ENCODE measurements at places on chromosomes 6 and 20. TPM values are rescaled to one million over a fixed set of nuclear protein-coding genes. Genes with fewer than 3 reads are reported as not detected.

DNA sequence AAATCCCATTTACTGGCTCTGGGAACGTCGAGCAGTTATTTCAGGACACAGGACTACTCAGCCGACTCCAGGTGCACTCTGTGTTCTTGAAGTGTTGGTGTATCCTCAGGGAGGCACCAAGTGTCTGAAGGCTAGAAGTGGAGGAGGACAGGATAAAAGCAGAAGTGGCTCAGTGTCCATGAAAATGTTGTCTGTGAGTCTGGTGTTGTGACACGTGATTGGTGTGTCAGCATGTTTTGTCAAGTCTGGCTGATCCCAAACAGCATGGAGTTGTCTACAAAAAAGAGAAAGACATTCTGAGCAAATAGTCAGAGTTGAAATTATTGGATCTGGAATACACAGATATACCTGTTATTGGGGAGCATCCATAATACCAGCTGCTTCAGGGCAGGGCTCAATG is 30.3 kb downstream of the SCGN start:
- DNase-seq = no peak

DNA sequence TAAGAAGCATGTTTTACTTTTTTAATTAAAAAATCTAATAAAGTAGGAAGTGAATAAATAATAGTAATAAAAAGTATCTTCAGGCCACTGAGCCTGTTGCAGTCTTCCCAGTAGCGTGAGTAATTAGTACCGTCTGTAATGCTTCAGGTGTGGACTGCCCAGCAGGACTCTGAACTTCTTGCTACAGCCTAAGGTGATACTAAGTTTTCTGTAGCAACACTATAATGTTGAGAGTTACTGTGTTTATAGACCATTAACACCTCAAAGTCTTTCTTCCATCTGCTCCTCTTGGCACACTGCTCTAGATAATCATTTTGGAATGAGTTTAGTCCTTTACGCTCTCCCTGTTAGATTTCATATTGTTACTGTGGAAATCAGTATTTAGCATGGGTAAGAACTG is 28.4 kb downstream of the VAPB start:
- DNase-seq = no peak

- DNase-seq = peak; percentile 21
Measured at GRCh38 chr6:157597461-157598312, 216.7 kb downstream of the ZDHHC14 start.

DNA sequence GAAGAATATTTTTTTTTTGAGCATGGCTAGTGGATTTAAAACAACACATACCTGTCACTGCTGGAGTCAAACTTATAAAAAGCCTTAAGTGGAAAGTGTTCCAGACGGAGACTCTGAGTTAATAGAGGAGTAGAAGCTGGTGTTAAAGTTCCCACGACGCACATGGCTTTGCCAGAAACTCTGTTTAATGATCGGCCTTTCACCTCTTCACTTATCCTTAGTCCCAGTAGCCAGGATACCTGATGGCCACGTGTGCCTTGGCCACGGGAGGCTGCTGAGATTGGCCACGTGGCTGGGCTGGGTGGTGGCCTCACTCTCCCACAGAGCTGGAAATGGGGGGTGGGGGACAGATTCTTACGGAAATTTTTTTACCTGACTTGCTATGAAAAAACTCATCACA is 333.1 kb downstream of the ZFAND3 start:
- no peak for DNase-seq

DNA sequence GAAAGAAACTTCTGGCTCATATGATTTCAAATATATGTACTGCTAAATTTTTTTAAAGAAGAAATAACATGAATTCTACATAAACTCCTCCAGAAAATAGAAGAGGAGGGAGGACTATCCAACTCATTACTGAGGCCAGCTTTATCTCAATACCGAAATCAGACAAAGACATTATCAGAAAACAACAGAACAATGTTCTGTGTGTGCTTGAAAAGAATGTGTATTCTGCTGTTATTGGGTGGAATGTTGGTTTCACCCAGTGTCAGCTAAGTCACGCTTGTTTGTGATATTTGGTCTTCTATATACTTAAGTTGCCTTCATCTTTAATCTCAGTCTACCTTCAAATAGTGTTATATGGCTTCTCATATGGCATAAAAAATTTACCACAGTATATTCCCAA is 18.6 kb upstream of the ELOVL2 start:
- DNase-seq = no peak

- DNase-seq = no peak
Measured at GRCh38 chr6:80962382-80962781, 790.1 kb downstream of the TENT5A start.

DNA sequence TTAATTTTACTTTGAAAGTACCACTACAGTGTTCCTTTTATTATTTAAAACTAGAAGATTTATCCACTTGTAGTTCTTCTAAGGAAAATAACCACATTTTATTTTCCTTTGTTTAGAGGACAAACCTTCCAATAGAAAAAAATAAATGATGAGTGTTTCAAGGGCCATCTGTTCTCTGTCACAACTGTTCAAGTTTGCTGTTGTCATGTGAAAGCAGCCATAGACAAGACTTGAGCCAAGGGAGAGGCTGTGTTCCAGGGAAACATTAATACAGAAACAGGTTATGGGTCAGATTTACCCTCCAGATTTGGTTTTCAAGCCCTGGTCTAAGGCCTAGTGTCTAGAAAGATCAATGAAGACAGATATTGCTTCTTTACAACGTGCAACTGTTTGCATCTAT is 463.6 kb downstream of the C6orf118 start:
- DNase-seq = no peak

DNA sequence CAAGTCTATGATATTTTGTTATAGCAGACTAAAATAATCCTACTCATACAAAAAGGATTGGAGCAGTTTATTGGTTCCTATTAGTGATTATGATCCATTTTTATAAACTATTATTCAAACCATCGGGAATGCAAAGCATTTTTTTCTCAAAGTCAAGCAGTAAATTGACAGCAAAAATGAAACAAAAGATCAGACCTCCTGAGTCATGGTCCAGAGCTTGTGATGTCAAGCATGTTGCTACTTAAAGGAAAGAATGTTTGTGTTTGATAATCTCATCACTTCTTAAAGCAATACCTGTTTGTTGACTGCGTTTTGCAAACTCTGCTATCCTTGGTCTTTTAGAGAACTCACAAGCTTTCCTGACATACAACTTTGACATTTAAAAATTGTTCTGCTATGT is 204.4 kb downstream of the SAMD5 start:
- peak; percentile 27 for DNase-seq

- no peak for DNase-seq
Measured at GRCh38 chr20:44805335-44805978, 4.9 kb downstream of the RIMS4 start.

DNA sequence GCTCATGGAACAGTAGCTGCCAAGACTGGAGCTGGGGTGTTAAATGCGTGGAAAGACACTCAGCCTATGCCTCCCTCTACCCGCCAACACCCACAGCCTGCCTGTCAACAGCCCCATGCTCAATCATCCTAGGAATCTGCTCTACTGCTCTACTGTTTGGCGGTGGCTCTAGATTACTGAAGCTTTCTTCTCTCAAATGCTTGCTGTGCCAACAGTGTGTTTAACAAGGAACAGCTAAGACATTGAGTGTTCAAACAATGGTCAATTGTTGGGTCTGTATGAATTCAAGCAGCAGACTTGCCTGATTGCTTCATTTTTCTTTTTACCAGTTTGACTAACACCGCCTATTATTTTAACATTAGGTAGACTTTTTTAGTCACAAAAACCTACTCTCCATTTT is 258.6 kb downstream of the SOD2 start:
- no peak for DNase-seq

DNA sequence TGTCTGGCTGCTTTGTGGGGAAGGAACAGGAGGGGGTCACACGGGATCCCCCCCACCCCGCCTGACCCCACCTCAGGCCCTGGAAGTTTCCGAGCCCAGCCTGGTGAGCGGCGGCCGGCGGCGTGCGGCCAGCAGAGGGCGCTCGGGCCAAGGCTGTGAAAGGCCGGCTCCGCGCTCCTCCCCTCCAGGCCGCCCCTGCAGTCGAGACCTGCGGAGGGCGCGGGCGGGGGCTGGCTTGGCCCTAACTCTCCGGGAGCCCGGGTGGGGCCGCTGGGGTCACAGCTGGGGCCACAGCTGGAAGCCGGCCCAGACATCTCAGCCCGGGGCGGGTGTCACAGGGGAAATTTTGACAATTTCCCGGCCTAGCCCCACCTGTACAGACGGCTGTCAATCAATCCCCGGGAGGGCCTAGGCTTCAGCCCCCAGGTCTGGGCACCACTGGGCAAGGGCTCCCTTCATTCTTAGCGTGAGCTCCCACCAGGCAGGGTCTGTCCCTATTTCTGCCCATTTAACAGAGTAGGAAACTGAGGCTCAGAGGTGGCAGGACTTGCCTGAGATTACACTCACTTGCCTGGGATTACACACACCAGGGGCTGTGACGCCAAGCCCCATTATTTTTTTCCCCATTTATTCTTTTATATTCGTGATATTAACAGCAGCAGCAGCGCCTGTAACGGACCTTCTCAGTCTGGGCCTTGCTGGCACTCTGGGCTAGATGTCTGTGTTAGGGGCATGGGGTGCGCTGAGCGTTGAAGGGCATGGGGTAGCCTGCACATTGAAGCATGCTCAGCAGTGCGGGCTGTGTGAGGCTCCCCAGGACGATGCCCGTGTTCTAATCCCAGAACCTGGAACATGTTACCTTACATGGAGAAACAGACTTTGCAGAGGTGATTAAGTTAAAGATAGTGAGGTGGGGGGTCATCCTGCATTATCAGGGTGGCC is 23.0 kb downstream of the ZBP1 start:
- no peak for DNase-seq

DNA sequence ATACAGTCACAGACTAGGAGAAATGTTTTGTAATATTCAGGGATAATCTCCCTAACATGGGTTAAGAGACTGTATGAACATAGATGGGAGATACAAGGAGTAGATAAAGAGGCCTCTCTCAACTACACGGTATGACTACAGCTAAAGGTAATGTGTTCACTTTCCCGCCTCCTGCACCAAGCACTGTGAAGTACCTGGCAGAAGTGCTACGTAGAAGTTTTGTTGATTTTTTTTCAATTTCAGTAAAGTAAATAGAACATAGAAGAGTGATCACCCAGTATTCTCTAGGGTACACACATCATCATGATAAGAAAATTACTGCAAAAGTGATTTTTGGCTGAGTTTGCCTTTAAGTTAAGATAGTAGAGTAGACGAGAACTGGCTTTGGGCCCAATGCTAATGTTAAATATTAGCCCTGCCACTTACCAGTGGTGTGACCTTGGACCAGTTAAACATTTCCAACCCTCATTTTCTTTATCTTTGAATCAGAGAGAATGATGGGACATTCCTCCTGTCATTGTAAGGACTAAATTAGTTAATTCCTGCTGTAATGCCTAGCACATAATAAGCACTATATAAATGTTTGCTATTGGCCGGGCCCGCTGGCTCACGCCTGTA is 183.6 kb downstream of the COL9A1 start:
- DNase-seq = peak; percentile 68

DNA sequence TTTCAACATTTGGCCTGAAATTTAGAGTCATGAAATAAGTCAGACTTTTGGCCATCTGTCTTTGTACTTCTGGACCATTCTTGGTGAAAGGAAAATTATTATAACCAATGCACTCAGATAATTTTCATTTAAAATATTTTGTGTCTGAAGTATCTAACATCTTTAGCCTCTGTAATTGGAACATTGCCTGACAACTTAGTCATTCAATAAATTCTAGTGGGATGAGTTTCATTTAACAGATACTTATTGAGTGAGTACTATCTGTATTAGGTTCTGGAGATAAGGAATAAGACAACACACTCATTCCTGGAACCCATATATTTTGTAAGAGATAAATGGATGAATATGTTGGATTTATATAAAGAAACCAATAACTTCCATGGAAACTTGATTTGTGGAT is 536.0 kb downstream of the BCKDHB start:
- no peak for DNase-seq

DNA sequence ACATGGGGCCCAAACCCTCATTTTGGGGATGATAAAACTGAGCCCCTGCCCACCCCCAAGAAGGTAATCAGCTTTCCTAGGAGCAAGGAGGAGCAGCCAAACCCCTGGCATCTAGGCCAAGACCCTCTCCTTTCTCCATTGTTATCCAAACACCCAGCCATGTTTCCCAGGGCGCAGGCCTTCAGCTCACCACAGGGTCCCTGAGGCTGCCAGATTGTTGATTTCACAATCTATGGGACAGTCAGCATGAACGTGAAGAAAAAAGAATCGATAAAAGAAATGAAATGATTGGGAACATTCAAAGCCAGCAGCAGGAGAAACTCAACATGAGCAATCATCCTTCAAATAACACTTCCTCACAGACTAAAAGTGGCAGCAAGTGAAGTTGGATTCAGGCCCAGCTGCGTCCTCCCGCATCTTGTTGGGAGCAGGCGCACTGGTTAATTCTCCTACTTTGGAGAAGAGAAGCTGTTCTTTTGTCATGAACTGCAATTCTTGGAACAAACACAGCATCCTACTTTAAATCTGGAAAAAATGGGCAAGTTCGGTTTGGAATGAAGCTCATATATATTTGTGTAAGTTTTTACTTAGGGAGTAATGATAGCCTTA is 241.8 kb upstream of the PRDM1 start:
- no peak for DNase-seq

- DNase-seq = no peak
Measured at GRCh38 chr20:59269411-59270025, 30.9 kb upstream of the EDN3 start.

DNA sequence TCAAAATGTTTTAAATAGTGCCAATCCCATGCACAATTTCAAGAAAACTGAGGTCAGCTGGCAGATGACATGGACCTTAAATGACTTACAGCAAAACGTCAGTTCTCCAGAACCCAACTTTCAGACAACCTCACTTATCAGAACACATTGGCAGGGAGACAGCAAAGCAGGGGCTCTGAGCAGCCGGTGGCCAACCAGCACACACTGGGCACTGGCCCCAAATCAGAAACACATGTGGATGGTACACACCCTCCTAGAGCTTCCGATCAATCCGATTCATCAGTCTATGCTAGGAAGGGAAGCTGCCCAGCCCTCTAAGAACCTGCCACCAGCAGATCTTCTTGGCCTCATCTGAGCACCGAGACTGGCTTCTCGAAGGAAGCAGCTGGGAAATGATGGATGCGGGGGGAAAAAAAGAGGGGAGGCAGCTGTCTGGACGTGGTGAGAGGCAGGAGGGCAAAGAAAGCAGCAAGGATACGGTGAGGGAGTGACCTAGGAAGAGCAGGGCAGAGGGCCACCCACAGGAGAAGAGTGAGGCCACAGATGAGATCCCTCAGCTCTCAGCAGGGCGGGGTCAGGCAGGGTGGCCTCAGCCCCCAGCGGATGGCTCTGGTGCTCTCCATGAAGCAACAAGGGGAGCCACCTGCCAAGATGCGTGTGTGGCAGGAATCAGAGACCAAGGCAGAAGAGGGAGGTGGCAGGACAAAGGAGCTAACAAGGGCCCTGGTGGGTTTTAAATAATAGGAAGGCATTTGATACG is 32.9 kb downstream of the TAF4 start:
- DNase-seq = no peak

KIF13A gene
- total RNA-seq = 23.3 TPM

CPNE5 gene
- total RNA-seq = 0.17 TPM

GJA10 gene
- not detected for total RNA-seq

SIRPD gene
- total RNA-seq = not detected

UST gene
- total RNA-seq = 0.87 TPM

SERPINB1 gene
- total RNA-seq = 43.6 TPM

PNLDC1 gene
- not detected for total RNA-seq

MYBL2 gene
- 14.2 TPM for total RNA-seq

PDYN gene
- not detected for total RNA-seq

DYNLT1 gene
- total RNA-seq = 164 TPM
